Sigmoid colon (tissue), 7 donors: ENCODE measurements at places on chromosomes 7 and 10.

- H3K4me3 ChIP-seq, result no peak overlapping the region
- no peaks in the 10 kb centered on the region for H3K36me3 ChIP-seq
- no peaks in the 10 kb centered on the region for H3K27me3 ChIP-seq
- peaks cover 47% of the 10 kb centered on the region for H3K4me1 ChIP-seq
- DNase-seq, result no peak
Observed at GRCh38 chr7:77247206-77247850, 47.7 kb upstream of the FGL2 start.

DNA sequence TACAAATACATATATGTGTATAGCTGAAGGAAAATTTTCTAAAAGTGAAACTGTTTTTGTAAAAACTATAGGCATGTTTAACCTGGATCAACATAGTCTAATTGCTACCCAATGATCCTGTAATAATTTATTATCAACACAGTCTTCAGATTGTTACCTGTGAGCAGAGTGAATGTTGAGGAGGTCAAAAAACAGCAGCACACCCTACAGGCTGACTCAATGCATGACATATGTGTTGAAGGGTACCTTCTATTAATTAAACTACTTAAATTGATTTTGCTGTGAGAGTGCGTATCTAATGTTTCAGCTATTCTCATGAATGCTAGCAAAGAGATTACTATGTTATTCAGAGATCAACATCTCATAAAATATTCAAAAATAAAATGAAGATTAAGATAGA lies 411.4 kb downstream of the TNS3 start:
- no peak for DNase-seq
- H3K27ac ChIP-seq, result no peak overlapping the region
- no peaks in the 10 kb centered on the region for H3K4me1 ChIP-seq
- no peaks in the 10 kb centered on the region for H3K36me3 ChIP-seq
- no peak overlapping the region for H3K4me3 ChIP-seq

DNA sequence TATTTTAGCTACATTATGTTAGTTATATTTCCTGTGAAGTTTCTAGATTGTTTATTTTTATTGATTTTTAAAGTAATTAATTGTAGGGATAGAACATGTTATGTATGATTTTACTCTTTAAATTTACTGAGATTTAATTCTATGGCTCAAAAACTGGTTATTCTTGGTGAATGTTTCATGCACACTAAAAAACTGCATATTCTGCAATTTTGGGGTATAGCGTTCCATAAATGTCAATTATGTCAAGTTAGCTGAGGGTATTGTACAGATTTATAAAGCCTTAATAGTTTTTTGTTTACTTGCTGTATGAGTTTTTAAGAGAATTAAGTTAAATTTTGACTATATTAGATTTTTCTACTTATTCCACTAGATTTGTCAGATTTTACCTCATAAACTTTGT lies 669.7 kb downstream of the GRID1 start:
- H3K27ac ChIP-seq, result no peak overlapping the region
- DNase-seq, result no peak
- no peaks in the 10 kb centered on the region for H3K27me3 ChIP-seq
- no peaks in the 10 kb centered on the region for H3K36me3 ChIP-seq

GRCh38 chr7:105776986-105777910 lies 99.2 kb downstream of the ATXN7L1 start:
- no peak for DNase-seq
- peaks cover 37% of the 10 kb centered on the region for H3K4me1 ChIP-seq
- H3K27me3 ChIP-seq, result no peaks in the 10 kb centered on the region
